ENCODE measurements at places on chromosomes 2 and 18.

DNA sequence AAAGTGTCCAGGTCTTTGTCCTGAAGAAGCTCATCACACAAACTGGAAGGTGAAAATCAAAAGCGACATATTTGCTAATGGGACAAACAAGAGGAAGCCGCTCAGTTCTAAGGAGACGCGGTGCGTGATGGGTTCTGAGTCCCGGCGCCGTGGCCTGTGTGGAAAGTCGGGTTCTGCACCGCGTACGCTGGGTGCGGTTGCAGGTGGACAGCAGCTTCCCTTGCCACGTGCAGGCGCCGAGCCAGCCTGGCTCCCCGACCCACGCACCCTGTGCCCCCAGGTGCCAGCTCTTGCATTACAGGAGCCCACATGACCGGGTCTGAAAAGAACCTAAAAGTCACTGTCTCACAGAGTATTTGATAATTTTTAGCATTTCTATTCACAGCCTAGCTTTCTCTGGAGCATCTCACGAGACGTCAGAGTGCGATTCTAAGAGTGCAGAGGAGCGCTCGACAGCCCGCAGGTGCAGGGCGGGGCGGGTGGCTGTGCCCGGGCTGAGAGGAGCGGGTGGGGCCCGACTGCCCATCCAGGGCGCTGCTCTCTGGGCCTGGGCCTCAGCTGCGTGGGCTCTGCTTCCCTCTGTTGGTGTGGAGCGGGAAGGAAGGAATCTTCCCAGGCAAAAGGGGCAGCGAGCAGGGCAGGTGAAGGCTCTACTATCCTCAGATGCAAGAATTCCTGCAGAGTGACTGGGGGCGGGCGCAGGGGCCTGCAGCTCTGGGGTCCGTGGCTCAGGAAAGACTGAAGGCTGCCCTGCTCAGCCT lies 39.4 kb downstream of the MYT1L start:
- peak; percentile 68 for DNase-seq

DNA sequence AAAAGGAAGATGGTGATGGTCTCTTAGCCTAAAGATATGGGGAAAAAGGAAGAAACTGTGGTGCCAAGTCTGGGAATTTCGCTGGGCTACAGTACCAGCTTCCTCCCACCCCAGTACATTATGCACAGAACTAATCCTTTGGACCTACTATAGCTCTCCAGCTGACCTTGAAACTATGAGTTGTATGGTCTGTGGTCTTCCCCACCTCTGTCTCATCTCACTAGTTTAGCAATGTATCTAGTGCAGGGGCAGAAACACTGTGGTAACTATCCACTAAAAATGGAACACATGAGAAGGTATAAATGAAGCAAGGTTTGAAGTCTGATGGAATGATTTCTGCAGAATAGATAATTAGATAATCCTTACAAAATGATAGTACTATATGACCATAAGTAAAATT lies 190.4 kb upstream of the CCDC150 start:
- no peak for DNase-seq

DNA sequence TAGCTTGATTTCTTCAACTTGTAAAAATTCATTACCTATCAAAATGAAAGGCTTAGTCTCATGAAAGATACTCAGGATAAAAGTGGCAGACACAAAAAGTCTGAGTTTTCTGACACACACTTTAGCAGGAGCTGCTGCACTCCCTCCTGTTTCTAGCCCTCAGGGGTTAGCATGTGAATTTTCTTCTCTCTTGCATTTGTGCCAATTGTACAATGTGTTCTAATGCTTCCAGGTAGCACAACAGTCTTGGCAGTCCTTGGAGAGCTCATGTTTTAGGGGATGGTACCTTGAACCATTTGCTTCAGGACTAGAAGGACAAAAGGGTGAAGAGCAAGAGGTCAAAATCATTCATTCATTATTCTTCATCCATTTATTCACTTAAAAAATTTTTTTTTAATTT lies 316.8 kb downstream of the AFF3 start:
- no peak for DNase-seq

GRCh38 chr2:25078170-25079049 lies 36.5 kb downstream of the EFR3B start:
- peak; percentile 50 for DNase-seq

DNA sequence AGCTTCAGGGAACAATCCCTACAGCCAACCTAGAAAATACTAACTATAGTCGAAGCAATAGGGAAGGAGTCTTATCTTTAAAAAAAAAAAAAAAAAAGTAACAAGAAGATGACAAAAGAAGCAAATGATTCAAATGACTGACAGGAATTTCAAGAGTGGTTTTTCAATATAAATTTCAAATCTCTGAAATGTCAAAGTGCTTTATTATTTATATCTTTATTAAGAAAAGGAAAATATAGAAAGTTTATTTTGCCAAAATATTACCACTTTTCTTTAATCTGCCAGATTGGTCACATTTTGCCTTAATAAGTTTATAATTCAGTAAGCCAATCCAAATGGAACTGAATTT lies 63.5 kb upstream of the HNRNPA3 start:
- DNase-seq = no peak

DNA sequence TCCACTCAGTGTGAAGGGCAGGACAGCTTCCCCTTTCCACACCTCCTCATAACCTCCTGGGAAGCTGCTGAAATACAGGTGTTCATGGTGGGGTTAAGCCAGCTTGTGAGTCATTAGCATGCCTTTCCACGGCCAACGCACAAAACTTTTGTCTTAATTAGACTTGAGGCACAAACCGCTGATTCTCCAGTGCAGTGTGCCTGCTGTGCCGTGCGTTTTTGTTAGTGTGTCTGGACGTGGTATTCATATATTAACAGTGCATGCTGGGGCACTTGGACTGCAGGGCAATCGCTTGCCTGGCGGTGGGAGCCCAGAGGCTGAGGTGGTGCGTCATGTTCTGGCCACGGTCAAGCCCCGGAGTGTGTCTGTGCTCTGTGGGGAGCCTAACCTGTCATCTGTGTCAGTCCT lies 156.2 kb downstream of the SH3RF3 start:
- peak; percentile 61 for DNase-seq

DNA sequence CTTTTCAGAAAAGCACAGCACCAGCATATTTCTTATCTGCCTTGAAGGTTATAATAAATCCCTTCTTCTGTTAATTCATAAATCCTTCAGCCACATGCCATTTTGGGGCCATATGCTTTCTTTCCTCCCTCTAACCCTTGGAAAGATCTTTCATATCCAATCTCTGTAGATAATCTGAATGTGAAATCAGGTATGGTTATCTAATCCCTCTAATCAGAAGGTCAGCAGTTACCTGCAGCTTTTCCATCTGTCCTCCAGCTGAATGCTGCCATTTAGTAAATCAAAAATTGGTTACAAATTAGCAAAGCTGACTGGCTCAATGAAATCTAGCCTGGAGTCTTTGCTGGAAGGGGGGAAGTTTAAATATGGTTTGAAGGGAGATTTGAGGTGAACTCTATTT lies 230.5 kb downstream of the PIK3C3 start:
- DNase-seq = no peak

- DNase-seq = no peak
Measured at GRCh38 chr18:64099244-64099643, 49.6 kb downstream of the LINC00305 start.

DNA sequence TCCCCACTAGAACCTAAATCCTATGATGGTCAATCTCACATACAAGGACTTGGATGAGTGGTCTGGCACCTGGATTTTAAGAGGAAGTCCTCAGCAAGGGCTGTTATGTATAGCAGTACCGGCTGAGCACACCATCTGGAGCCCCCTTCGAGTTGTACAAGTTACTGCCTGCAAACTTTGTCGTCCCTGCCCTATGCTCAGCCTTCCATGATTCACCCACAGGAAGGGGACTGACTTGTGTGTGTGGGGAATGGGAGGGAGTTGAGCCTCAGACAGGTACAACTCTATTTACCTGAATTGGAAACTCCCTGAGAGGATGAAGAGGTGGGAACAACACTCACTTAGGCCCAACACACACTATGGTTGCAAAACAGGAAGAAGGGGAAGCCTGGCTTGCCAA lies 186.6 kb downstream of the MYO5B start:
- DNase-seq = no peak

GRCh38 chr2:26399771-26400376 lies 1.8 kb upstream of the DRC1 start:
- DNase-seq = peak; percentile 26

DNA sequence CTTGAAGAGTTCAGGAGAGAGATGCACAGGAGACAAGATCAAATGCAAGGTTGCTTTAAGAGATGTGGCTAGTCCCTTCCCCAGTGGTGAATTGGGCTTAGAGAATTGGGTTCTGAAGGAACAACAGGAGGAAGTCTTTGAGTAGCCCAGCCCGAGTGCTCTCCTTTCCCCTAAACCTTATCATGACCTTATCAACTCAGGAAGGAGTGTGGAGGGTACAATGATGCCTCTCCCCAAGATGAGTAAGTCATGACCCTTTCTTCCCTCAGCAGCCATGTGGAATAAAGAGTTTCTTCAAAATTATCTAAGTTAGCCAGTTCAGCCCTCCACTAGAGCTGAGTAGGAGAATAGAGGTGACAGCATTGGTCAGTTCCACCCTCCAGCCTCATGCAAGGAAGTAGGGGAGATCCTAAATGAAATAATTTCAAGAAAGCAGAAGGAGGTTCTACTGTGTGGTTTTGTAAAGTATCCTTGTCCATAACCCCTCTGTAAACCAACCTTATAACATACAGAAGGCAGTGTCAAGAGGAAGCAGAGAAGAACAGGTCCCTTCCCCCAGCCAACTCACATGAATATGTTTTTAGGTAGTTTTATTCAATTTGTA lies 88.4 kb downstream of the ARHGAP15 start:
- no peak for DNase-seq

DNA sequence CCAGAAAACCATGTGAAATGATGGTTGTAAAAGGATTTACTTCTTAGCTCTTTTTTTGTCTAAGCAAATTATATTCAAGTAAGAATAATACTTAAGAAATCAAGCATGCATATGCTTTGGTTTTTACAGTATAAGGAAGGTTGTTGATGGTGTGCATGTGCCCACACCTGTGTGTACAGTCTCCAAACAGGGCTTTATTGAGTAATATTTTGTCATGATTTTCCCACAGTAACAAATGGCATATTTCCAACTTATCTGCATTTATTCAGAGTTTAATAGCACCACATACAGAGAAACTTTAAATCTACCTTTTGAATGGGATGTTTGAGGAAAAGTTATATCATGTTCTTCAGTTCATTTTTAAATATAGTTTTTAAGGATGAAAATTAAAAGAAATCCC lies 76.5 kb upstream of the DSG1 start:
- DNase-seq = no peak

DNA sequence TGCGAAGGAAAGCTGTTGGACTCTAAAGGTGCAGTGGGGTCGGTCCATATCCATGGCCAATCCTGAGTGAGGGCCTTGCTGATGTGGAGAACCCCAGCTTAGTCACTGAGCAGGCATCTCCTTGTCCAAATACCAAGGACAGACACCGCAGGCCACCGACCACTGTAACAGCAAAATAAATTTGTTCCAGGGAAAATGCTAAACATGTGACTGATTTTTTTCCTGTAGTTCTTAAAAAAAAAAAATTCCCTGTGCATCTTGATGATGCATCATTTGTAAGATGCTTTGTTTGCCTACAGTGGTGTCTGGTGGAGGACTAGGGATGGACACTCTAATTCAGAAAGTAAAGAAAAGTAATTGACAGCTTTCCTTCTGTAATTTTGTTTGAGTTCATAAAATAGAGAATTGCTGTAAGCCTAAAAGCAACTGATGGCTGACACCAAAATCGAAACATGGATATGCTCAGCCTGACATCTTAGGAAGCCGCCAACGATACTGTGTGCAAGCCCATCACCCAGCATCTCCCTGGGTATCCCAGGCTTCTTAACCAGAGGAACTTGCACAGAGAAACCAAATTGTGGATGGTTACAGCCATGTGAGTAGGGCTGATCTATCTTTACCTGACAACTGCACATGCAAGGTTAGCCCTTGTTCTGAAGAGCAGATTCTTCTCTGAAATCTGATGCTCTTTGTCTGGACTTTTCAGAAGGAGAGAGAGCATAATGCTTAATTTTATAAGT lies 188.6 kb downstream of the ARL4C start:
- no peak for DNase-seq

DNA sequence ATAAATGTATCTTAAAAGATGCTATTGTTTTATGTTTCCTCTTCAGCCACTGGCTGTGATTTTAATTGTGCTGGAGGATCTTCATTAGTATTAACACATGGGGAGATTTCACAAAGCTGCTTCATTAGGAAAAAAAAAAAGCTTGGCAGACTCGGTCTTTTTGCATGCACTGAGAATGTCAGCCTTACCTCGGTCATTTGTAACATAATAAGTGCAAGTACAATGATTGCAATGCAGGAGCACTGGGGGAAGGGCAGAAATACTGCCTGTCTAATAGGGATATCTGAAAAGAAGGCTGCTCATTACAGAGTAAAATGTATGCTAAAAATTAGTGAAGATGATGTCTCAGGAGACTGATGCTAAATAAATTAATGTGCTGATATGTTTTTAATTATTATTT lies 1.3 kb upstream of the BAZ2B start:
- peak; percentile 90 for DNase-seq

- no peak for DNase-seq
Measured at GRCh38 chr18:21638822-21639221, 26.7 kb downstream of the SNRPD1 start.

DNA sequence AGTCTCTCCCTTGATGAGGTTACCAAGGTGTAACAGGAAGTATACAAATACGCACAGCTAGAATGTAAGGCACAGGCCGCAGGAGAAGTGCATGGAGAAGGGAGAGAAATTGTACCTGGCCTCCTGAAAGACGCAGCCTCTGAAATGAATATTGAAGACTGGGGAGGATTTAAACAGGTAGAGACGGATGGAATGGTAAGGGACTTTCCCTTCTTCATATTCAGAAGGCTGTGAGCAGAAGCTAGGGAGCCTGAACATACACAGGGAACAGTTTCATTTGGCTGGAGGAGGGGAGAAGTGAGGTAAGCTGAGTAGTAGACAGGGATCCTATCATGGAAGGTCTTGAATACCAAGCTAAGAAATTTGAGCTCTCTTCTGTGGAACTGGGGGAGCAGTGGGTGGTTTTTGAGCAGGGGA lies 112.7 kb downstream of the ANKRD44 start:
- no peak for DNase-seq

GRCh38 chr2:10784719-10785118 lies 27.9 kb downstream of the PDIA6 start:
- no peak for DNase-seq

All from eye (tissue), 1 donor.